CD4-positive, alpha-beta T cell treated with Interleukin-2 at 100 ng/mL for 4 hours (primary cell): ENCODE measurements at places on chromosomes 1 and 21.

DNA sequence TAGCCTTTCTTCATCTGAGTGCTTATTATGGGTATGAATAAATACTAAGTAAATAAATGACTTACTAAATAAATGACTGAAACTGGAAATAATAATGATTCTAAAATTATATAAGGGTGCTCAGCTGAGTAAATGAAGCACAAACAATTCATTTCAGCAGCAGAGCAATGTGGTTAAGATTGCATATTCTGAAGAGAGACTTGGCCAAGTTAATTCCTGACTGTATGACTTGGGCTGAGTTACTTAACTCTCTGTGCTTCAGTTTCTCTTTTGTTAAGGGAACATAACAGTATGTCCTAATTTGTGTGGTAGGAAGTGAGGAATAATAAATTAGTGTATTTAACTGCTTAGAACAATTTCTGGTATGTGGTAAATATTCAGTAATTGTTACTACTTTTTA, 19.1 kb downstream of the AGL start:
- no peak for DNase-seq

- no peak for DNase-seq
Measured at GRCh38 chr1:225451340-225451739, 23.5 kb upstream of the LBR start.

DNA sequence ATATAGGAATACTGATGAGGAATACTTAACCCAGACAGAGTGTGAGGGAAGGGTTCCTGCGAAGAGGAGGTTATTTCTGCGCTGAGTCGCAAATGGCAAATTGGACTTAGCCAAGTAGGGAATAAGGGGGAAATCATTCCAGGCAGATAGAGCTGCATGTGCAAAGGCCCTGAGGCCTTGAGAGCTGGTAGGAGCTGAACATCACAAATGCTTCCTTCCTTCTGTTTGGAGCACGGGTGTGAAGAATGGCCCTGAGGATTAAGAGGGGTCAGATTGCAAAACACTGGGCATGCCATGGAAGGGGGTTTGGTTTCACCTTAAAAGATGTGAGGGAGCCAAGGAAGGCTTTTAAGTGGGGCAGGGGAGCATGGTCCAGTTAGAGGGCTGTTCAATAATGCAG, 12.4 kb downstream of the IER5 start:
- no peak for DNase-seq

DNA sequence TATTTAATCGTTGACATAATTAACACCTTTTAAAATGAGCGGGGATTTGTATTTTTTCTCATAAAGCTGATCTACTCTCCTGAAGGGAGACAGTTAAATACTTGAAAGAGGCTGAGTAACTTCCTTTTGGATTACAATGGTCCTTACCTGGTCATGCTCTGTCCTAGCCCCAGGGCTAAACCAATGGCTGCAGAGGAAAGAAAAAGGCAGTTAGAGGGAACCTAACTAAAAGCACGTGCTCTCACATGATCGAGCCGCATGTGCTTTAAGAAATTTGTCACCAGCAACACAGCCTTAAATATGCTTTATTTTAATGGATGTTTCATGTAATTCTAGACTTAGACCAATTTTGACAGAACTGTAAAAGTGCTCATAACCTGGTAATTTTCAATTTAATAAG, 132.7 kb downstream of the GPATCH2 start:
- DNase-seq, result no peak

GRCh38 chr1:236728752-236729151, 42.5 kb downstream of the ACTN2 start:
- no peak for DNase-seq

DNA sequence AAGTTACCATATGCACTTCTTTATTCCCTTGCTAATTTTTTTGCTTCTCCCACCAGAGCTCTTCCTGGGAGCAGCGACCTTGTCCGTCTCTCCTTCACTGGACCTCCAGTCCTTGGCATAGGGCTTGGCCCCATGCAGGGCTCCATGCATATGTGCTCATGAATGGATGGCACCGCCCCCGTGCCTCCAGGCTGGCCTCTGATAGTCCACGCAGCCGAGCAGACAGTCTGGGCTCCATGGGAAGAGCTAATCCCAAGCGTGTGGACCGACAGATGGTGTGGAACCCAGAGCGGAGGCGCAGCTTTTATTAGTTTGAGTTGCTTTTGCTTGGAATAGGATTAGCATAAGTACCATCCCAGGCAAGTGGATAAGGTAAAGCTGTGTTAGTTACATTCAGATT, 41.8 kb downstream of the CDCP2 start:
- DNase-seq, result no peak

GRCh38 chr1:103514920-103515503, 10.5 kb upstream of the RNPC3 start:
- peak; percentile 68 for DNase-seq

DNA sequence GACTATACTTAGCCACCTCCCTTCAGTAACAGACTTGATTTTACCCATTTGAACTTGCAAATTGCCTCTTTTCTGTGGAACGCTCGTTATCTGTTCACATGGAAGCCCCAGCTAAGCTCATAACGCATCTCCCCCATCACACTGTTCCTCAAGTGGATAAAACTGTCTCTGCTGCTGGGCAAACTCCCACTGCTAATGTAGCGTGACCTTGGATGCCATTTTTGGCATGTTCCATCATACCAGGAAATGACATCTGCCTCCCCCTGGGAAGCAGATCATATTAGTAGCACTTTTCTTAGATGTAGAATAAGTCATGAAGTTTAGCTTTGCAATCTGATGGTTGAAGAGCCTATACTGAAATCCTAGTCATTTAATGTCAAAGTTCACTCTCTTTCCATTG, 528.7 kb upstream of the PLXNA2 start:
- no peak for DNase-seq

- no peak for DNase-seq
Measured at GRCh38 chr1:18722270-18722669, 91.6 kb downstream of the PAX7 start.
